ENCODE measurements at places on chromosomes 7 and 10.

- no peak for DNase-seq
These were observed 36.6 kb downstream of the HIPK2 start for GRCh38 chr7:139741239-139741638.

GRCh38 chr10:110681023-110681681, 37.0 kb downstream of the RBM20 start:
- DNase-seq, result peak; percentile 43

GRCh38 chr10:106609470-106610266, 554.8 kb downstream of the SORCS1 start:
- no peak for DNase-seq

DNA sequence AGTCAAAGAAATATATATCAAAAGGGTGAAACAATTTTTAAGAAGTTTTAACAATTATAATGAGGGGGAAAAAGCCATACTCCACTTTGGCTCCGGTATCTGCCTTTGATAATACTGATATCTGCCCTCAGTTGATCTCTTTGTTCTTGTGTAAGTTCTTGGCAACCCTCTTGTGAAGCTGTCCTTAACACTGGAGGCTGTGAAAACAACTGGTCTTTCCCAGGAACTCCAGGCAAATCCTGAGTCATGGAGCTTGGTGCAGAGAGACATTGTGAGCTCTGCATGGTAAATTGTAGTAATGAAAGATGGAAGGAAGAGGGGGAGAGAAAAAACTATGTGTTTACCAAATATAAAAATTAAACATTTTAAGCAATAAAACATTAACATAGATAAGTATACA, 11.9 kb upstream of the ERVW-1 start:
- no peak for DNase-seq

- DNase-seq, result no peak
These were observed 268.6 kb downstream of the SDK1 start for GRCh38 chr7:3569643-3570042.

GRCh38 chr7:143516981-143517380, 39.3 kb downstream of the TAS2R41 start:
- DNase-seq, result no peak

GRCh38 chr7:4775848-4776623, 613 bp downstream of the AP5Z1 start:
- DNase-seq, result peak; percentile 70

DNA sequence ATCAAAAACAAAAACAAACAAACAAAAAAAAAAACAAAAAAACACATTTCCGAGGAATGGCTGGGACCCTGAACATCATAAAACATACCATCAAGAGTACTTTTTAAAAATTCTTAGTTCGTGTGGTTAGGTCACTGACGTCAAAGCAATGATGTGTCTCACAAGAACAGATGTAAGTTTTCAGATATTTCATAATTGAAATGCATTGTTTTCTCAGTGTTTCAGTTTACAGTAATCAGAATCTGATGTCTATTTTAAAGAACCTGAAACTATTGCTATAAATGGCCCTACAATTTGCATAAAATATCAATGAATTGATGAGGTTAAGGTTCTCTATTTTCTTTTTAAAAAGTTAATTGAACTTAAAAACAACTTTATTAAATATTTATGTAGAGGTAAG, 103.7 kb upstream of the HGF start:
- no peak for DNase-seq

GRCh38 chr10:111093741-111094380, 17.0 kb downstream of the ADRA2A start:
- no peak for DNase-seq

DNA sequence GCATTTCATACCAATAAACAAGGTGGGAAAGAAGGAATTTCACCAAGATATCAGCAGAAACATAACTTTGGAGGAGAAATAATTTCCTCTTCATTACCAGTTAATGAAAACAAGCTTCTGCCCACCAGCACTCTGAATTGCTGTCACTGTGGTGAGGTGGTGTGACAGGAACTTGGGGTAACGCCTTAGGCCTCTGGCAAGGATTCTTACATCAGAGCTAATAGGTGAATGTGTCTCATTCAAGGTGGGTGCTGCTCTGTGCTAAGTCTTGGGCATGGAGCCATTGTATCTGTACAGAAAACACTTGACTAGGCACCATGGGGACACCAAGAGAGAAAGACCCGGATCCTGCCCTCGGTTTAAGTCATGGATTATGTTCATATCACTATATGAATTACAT, 8.3 kb upstream of the LOXL4 start:
- DNase-seq, result no peak

DNA sequence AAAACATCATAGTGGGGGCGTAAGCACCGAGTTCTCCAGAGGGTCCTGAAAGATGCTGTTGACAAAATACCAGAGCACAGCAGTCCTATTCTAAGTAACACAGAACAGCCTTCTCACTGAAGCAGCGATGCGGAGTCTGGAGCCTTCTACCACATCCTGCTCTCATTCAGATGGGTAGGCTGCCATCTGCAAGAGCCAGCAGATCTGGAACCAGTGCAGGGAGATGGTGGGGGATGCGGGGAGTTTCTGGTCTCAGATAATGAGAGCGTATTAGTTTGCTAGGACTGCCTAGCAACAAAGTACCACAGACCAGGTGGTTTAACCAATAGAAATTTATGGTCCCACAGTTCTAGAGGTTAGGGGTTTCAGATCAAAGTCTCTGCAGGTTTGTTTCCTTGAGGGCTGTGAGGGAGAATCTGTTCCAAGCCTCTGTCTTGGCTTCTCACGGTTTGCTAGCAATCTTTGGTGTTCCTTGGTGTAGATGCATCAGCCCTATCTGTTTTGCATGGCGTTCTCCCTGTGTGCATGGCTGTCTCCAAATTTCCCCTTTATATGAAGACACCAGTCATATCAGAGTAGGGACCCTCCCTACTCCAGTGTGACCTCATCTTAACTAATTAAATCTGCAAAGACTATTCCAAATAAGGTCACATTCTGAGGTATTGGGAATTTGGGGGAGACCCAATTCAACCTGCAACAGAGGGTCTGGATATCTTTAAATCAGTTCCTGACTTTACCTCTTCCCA, 52.0 kb upstream of the STEAP1B start:
- DNase-seq, result no peak

DNA sequence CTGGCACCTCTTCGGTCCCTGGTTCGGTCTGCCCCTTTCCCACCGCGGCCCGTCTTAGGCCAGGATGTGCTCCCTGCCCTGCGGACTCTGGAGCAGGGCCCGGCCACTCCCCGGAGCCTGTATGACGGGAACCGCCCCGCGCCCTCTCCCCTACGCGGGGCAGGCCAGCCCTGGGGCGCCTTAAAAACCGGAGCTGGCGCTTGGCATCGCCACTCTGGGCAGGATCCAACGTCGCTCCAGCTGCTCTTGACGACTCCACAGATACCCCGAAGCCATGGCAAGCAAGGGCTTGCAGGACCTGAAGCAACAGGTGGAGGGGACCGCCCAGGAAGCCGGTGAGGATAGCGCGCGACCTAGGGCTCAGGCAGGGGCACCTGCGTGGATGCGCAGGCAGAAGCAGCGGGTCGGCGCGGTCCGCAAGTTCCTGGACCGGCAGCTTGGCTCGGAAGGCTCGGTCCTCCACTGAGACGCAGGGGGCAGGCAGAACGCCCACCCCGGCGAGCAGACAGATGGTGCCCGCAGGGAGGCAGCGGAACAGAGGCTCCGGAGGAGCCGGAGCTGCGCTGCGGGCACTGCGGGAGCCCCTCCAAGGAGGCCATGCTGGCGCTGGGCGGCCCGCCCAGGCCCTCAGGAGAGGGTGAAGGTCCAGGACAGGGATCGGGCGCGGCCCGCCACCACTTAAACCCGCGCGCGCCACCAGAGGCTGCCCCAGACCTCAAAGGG, at the start of gene ADIRF:
Gene ADIRF, plus strand, starts transcription at position 212 of the 723 bp plus-strand sequence. Its CDS starts 63 bp downstream, at position 275.
- DNase-seq, result peak; percentile 82

GRCh38 chr7:108178398-108178797, 48.2 kb upstream of the LAMB4 start:
- DNase-seq, result peak; percentile 64

- DNase-seq, result no peak
These were observed 529.8 kb downstream of the GALNT17 start for GRCh38 chr7:71661671-71662224.

- DNase-seq, result no peak
These were observed 68.4 kb upstream of the PDCD4 start for GRCh38 chr10:110803239-110803749.

GRCh38 chr7:135991322-135991721, 14.2 kb upstream of the MTPN start:
- DNase-seq, result no peak

GRCh38 chr10:120511165-120511564, 54.1 kb downstream of the PLPP4 start:
- no peak for DNase-seq
